ENCODE measurements at places on chromosomes 2 and 18.
A peak's percentile ranks its signal among the peaks of the same experiment; 100 is the strongest.

- DNase-seq: no peak
These were observed 124.9 kb downstream of the DSC3 start for GRCh38 chr18:30917651-30918050.

GRCh38 chr2:149160701-149161217, 122.3 kb downstream of the LYPD6B start:
- no peak for DNase-seq

GRCh38 chr2:128545085-128545484, 226.4 kb upstream of the HS6ST1 start:
- DNase-seq: no peak

DNA sequence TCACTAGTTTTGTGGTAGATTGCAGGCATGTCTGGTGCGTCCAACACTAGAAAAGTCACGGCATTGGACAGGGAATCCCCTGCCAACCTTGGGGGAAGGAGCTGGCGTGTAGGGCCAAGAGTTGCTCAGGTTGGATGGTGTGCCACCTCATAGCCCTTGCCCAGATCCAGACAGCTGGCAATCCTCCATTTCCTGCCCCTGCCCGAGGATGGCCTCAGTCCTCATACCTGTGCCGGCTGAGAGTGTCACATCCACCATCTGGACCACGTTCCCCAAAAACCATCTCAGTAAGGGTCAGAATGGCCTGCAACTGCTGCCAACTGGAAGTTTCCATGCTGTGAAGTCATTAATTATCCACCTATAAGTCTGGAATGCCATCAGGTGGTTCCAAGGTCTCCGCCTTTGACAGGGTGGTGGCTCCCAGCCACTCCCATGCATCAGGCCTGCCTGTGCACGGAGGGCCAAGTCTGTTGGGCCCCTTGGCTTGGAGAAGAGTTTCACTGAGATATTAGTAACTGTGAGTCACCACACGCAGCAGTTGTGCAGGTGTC, 55.0 kb downstream of the IMPA2 start:
- DNase-seq: no peak

- DNase-seq: no peak
These were observed 44.1 kb downstream of the ATOH8 start for GRCh38 chr2:85797921-85798320.

DNA sequence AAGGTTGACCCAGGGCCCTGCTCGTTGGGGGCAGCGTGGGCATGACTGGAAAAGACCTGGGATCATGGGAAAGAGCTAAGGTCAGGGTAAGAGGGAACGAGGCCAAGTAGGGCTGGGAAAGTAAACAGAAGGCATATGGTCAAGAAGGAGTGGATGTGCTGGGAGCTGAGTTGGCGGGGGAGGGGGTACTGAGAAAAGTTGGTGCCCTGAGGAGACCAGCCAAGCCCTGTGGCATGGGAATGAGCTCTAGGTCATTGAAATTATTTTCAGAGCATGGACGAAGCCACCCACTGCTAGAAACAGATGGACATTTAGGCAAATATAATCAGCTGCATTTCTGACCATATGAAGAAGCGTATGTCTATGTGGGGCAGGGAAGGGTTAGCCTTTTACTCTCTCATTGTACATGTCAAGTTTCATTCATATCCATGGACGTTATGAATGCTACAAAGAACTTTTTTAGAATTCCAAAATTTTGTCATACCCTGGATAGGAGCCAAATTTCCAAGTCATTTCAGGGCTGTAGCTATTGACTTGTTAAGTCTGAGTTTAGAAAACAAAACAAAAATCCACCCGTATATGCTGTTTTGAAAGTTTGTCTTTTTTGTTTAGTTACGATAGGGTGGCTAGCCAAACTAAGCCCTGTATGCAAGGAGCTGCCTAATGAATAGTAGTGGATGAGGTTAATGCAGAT, 19.1 kb downstream of the MAPRE2 start:
- DNase-seq: no peak

GRCh38 chr2:69572641-69573040, 70.9 kb downstream of the AAK1 start:
- no peak for DNase-seq

DNA sequence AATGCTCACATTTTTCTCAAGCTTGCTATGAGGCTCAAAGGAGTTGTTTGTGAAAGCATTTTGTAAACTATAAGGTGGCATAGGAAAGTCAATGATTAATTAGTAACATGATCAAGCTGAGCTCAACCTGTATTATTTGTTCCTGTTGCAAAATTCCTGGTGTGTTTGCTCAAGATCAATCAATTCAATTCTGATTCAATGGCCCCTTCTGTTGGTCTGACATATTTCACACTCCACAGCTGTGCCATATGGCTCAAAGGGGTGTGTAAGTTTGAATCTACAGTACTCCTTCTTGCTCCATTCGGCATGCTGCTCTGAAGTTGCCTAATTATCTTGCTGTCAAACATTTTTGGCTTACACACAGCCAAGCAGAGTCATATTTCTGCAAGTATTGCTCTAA, 341.6 kb upstream of the LRP1B start:
- DNase-seq: no peak

- DNase-seq: no peak
These were observed 9.9 kb downstream of the DYTN start for GRCh38 chr2:206708286-206708685.

DNA sequence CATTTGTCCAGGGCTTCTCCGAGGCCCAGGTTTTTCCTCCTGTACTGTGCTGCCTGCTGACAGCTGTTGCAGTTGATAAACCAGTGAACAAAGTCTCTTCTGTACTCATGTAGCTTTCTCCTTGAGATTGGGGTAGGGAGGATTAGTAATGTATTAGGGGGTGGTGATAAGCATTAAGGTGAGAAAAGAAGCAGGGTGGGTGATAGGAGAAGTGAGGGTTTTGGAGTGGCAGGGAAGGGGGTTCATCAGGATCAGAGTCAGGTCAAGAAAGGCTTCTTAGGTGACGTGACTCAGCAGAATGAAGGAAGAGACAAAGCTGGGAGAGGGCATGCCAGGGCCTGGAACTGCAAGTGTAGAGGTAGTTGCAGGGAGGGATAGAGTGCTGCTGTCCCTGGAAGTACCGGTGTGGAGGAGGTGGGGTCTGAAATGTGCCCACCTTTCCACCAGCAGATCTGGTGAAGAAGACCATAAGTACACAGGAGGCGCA, 48.7 kb downstream of the PKP4 start:
- no peak for DNase-seq

- DNase-seq: no peak
These were observed 66.4 kb upstream of the MSH2 start for GRCh38 chr2:47336259-47337238.

DNA sequence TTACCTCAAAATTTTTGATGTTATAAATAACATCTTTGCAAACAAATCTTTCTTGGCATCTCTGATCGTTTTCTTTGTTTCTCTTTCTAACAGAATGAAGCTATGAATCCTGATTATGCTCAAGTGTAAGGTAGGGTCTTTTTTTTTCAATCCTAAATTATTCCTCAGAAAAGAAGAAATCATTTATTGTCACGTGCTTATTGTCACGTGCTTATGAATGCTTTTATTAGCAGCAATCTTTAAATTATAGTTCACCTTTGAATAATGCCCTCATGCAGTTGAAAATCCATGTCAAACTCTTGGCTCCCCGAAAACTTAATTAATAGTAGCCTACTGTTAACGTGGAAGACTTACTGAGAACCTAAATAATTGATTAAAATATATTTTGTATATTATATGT, 39.2 kb upstream of the EPAS1 start:
- DNase-seq: no peak

DNA sequence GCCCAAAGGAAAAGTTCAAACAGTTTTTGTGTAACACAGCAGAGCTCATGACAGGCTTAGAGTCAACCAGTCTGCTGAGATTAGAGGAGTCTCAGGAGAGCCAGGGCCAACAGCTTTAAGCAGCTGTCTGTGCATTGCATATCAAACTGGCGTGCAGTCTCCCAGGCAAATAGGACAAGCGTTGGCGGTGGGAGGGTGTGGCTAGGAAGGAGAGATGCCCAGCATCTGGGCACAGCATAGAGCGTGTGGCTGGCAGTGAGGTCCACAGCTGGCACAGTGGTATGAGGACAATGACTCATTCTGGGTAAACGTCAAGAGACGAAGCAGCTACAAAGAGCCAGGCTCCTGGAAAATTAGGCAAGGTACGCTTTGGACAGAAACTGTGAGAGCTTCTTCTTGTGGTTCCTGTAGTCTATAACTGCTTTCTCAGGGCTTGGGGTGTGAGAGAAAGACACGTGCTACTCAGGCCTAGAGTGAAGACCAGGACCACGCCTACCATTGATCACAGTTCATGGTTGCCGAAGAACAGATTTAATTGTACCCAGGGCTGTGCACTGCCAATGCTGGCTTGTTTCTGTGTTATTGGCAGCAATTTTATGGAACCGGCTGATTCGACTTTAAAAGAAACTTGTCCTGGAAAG, 14.8 kb downstream of the ZAP70 start:
- DNase-seq: no peak

GRCh38 chr2:160555420-160556071, 61.9 kb upstream of the RBMS1 start:
- no peak for DNase-seq

- DNase-seq: peak; percentile 28
These were observed 550 bp downstream of the RAB1A start for GRCh38 chr2:65129286-65129825.

GRCh38 chr2:152657043-152657442, 60.2 kb downstream of the PRPF40A start:
- no peak for DNase-seq

GRCh38 chr2:105438104-105438929, 39.5 kb upstream of the FHL2 start:
- DNase-seq: no peak

- no peak for DNase-seq
These were observed 2087.6 kb upstream of the CELF4 start for GRCh38 chr18:39653221-39653620.

DNA sequence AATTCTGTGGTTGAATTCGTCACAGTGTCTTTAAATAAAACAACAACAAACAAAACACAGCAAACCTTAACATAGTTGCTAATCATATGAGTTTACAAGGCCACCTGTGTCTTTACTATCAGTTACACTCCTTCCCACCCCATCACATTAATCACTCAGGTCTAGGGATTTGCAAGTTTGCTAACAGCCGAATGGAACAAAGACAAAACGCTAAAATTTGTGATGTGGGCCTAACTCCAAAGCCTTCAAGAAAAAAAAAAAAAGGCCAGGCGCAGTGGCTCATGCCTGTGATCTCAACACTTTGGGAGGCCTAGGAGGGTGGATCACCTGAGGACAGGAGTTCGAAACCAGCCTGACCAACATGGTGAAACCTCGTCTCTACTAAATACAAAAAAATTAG, 566 bp upstream of the POLI start:
- no peak for DNase-seq

- no peak for DNase-seq
These were observed 89.2 kb upstream of the CTDP1 start for GRCh38 chr18:79590191-79591031.

DNA sequence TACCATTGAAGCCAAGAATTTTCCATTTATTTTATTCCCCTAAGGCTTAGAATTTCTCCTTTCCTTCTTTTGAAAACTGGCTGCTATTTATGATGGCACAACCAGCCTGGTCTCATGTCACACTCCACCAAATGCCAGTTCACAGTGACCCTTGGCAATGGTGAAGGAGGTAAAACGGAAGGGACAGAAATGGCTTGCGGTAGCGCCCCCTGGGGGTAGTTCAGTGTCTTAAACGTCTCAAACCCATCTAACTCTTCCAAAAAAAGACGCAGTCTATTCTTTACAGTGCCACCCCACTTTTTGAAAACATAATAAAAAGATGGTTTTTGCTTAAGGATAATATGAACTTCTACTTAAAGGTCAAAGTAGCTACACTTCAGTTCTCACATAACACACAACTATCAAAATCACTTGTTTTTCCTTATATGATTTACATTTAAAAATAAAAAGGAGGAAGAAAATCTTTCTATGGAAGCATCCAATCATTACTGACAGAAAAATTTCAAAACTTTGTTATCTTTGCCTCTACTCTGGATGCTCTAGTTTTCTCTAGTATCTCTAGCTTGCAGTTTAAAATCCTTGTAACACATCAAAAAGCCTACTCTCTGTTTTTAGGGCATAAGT, 28.0 kb downstream of the PNO1 start:
- DNase-seq: peak; percentile 59

DNA sequence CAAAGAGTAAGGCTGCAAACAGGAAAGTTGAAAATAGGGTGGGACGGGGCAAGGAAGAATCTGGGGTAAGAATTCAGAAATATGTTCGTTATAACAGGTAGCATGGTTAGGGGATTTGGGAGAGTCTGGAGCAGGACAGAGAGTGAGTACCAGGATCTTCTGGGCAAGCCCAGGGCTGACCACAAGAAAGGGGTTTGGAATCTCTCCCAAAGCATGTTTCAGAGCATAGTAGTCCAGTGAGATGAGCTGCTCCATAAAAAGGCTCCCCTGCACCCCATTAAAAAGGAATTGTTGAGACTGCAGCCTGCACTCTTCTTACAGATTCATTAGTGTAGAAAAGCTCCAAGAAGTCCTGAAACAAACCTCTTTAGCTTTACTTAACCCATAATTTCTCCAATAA, 291.1 kb downstream of the MTX2 start:
- DNase-seq: no peak

- DNase-seq: no peak
These were observed 6.4 kb downstream of the STK17B start for GRCh38 chr2:196165016-196165415.

GRCh38 chr2:221570321-221570935, 1.7 kb downstream of the EPHA4 start:
- DNase-seq: peak; percentile 21
